ENCODE measurements at places on chromosomes 4 and X.

GRCh38 chr4:181569553-181569952 lies 673.6 kb upstream of the TENM3 start:
- no peak for DNase-seq

DNA sequence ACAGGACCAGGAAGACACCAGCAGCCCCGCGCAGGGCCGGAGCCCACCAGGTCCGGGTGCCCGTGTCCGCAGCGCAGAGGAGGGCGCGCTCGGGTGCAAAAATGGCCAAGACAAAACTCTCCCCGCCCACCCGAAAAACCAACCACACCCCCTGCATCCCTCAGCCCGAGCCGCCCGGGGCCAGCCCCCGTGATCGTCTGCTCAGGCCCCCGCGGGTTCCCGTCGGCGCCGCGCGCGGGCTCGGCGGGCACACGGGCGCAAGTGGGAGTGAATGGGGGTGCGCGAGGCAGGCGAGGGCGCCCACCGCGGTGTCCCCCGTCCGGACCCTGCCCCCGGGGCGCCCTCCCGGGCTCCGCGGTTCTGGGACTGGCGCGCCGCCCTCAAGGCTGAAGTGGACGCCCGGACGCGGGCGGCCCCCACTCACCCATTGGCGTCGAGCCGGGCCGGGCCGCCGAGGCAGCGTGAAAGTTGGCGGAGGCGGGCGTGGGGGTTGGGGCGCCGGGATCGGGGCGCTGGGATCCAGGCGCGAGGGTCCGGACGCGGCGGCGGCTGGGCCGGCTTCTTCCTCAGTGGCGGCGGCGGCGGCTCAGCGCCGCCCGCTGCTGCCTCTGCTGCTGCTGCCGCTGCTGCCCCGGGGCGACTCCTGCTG lies 393 bp downstream of the SH3KBP1 start:
- DNase-seq = no peak

- DNase-seq = no peak
Observed at GRCh38 chrX:54484666-54485065, 11.4 kb downstream of the FGD1 start.

GRCh38 chrX:123088331-123088730 lies 95.7 kb upstream of the GRIA3 start:
- no peak for DNase-seq

- DNase-seq = no peak
Observed at GRCh38 chrX:16028576-16028975, 94.8 kb upstream of the GRPR start.

DNA sequence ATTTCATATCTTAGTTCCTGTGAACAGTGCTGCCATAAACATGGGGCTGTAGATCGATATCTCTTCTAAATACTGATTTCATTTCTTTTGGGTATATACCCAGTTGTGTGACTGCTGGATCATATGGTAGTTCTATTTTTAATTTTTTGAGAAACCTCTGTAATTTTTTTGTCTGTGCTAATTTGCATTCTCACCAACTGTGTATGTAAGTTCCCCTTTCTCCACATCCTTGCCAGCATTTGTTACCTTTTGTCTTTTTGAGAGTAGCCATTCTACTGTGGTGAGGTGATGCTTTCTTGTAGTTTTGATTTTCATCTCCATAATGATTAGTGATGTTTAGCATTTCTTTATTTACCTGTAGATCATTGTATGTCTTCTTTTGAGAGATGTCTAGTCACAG lies 2086.5 kb upstream of the TENM3 start:
- DNase-seq = no peak

- no peak for DNase-seq
Observed at GRCh38 chr4:38105475-38106220, 145.4 kb downstream of the PTTG2 start.

GRCh38 chr4:101981756-101982155 lies 191.2 kb downstream of the BANK1 start:
- DNase-seq = no peak

DNA sequence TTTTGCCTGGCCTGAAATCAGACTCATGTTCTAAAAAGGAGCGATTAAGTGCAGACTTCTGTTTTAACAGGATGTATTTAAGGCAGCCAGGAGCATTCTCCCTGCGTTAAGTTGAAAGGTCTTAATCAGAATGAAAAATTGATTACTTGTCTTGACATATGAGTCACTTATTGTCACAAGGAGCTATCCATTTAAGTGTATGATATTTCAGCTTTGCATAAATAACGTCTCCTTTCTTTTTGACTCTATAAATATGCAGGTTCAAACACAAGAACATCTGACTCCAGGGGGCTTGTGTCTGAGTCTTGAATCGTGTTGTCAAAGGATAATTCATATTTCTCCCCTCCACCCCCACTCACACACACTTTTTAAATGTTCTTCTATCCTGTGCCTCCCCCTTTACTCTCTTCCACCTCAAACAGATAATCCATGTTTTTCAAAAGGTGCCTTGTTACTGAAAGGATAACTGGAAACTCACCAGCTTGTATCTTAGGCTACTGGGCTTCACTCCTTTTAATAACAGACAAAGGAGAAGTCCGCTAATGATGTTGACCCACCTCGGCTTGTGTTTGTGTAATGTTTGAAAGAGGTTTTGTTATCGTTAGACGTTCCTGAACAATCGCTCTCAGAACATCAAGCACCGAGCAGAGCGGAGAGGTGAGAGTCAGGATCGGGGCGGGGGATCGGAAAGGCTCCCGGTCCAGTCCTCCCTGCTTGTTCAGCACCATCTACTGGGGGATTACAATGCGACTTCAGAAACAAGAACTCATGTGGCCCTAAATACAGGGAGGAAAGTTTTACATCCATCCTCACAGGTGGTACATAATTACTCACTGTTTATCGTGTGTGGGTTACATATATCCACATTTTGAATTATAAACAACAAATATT lies 107.5 kb upstream of the RPL34 start:
- DNase-seq = peak; percentile 61
